ENCODE measurements at places on chromosomes 11 and 22. TPM values are rescaled to one million over a fixed set of nuclear protein-coding genes. Genes with fewer than 3 reads are reported as not detected.
A peak's percentile ranks its signal among the peaks of the same experiment; 100 is the strongest.

The RASL10A gene
- total RNA-seq, result 2.1 TPM

The C22orf42 gene
- total RNA-seq, result not detected

The PATE2 gene
- total RNA-seq, result not detected

The ABCC8 gene
- total RNA-seq, result 14.4 TPM

The CABP7 gene
- total RNA-seq, result 0.77 TPM

The OR8J1 gene
- not detected for total RNA-seq

The HBE1 gene
- 42.8 TPM for total RNA-seq

The OR2D2 gene
- 0.34 TPM for total RNA-seq

The YIF1A gene
- 154 TPM for total RNA-seq

The OR51B5 gene
- 0.61 TPM for total RNA-seq

The DERL3 gene
- 2.1 TPM for total RNA-seq

The CYP2D6 gene
- 0.80 TPM for total RNA-seq

The ADAMTS8 gene
- 0.07 TPM for total RNA-seq

The SLC39A13 gene
- 55.9 TPM for total RNA-seq

The OR2AG2 gene
- total RNA-seq, result not detected

The C11orf65 gene
- 7.1 TPM for total RNA-seq

- DNase-seq, result no peak
Measured at GRCh38 chr11:17171916-17172315, 35.9 kb downstream of the PIK3C2A start.

DNA sequence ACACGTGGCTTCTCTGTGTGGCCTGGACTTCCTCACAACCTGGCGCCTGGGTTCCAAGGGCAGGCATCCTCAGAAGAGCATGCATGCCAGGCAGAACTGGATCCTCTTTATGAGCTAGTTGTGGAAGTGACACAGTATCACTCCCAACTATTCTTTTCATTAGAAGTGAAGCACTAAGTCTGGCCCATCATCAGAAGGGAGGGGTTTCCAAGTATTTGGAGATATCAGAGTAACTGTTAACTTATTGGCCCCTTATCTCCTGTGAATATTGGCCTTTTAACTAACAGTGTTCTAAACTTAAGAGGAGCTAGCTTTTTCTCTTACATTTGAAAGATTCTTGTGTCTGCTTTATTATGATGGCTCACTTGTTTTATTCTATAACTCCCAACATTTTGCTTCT, 35.5 kb downstream of the FDX1 start:
- DNase-seq, result no peak

- no peak for DNase-seq
Measured at GRCh38 chr22:17191163-17191784, 28.0 kb downstream of the ADA2 start.

DNA sequence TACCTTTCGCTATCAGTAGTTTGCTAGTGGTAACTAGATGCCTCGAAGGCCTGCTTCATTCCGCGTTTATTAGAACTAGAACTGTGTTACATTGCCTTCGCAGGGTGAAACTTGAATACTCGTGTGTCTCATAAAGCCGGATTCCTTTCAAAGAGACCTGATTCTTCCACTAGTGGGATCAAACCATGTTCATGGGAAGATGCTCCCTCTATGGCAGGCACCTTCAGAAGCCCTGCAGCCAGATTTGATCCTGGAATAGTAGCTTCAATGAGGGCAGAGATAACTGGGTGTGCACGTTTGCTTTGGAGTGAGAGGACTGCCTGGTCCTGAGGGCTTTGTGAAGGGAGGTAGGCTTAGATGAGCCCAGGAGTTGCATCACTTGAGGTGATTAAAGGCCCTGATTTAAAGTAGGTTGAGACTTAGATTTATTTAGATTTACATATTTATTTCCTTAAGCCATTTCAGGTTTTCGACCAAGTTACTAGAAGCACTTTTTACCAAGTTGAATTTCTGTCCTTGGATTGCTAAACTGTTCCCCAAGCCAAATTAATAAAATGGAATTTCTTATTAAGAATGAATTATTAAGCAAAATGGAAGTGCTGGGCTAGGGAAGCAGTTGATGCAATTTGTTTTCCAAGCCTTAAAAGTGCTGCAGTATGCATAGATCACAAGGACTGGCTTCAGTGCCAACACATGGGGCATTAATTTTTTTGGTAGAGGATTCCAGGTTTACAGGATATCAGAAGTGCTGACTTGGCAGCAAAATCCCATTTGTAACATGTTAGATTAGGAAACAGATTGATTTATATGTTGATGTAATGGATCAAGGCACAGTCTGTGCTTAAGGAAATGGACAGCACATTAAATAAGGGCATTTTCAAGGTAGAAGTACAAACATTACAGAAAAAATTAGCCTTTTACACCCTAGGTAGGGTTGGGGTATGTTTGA, 32.9 kb downstream of the APLP2 start:
- no peak for DNase-seq

DNA sequence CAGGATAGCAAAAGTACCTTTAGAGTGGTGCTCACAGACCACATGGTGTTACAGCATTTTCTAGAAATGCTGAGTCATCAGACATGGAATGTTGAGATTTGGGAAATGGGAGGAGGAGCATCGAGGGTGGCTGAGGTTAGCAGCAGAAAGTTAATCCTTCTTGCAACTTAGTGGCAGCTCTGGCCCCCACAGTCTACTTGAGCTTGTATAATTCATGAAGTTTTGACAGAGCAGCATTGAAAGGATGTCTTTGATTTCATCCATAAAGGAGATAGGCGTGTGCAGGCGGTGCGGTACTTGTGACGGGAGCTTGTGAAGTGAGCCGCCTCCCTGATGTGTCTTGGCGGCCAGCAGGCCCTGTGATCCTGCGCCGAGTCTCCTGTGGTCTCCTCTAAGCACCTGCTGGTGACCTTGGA, 330.5 kb downstream of the TBC1D22A start:
- DNase-seq, result no peak

- no peak for DNase-seq
Measured at GRCh38 chr11:76048763-76049162, 157.5 kb downstream of the WNT11 start.

DNA sequence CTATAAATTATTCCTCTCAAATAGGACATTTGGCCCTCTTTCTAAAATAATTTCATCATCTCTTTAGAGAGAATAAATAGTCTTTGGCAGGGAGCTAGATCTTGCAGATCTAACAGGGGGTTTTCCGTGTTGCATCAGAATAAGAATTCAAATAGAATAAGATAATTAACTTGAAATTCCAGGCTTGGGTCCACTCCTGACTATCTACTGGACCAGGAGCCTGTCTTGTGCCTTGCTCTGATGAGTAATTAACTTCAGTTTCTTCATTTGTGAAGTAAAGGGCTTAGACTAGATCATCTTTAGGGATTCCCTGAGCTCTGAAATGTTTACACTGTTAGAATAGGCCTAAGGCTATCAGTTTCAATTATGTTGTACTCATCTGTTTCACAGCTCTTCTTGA, 23.5 kb upstream of the TMEM123 start:
- no peak for DNase-seq

GRCh38 chr11:79440571-79441460, at the start of gene TENM4:
TENM4 (minus strand) TSS chr11:79441030; CDS start chr11:79069944, 371,086 bp downstream.
- peak; percentile 83 for DNase-seq

DNA sequence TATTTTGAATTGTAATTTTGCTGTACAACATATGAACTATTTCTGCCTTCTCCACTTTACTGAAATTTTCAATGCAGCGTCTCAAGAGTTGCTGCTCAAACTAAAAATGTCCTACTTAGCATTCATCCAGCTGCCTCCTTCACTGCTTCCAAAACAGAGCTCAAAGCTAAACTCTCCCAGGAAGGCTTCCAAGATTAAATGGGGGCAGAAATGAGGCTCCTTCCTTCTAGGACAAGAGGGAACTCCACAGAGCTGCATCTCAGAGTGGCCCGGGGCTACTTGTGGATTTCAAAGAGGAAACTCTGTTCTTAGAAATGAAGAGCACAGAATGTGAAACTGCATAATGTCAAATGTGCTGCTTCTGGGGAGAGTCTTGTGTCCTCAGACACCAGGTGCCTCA, 295.9 kb upstream of the NCAM1 start:
- no peak for DNase-seq

GRCh38 chr11:70510571-70510970, 112.2 kb downstream of the CTTN start:
- DNase-seq, result no peak

GRCh38 chr11:93689240-93689639, 27.8 kb downstream of the CEP295 start:
- no peak for DNase-seq

GRCh38 chr11:11931461-11932055, 76.9 kb downstream of the DKK3 start:
- peak; percentile 30 for DNase-seq

DNA sequence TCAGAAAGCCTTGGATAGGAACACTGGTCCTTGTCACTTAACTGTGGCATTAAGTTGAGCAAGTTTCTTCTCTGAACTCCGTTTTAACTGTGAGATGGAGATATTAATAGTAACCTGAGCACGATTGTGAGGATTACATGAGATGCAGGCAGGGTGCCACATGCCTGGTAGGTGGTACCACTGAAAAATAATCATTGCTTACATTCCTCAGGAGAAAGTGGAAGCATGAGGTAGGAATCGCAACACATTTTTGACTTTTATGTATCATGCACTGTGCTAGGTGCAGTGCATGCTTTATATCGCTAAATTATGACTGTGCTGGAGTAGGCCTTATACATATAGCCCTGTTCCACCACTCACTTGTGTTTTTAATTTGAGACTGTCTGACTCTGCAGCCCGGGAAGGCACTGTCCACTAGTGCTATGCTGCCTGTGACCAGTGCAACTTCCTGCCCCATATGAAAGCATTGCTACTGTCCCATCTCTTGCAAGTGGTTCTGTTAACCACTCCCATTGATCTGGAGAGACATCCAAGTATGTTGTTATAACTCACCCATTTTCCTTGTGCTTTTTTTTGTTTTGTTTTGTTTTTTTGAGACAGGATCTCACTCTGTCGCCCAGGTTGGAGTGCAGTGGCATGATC, 1.0 kb downstream of the UQCR10 start:
- no peak for DNase-seq

GRCh38 chr11:26698224-26698623, 23.6 kb downstream of the SLC5A12 start:
- no peak for DNase-seq

GRCh38 chr22:49965091-49966040, 4.8 kb downstream of the PIM3 start:
- peak; percentile 43 for DNase-seq

DNA sequence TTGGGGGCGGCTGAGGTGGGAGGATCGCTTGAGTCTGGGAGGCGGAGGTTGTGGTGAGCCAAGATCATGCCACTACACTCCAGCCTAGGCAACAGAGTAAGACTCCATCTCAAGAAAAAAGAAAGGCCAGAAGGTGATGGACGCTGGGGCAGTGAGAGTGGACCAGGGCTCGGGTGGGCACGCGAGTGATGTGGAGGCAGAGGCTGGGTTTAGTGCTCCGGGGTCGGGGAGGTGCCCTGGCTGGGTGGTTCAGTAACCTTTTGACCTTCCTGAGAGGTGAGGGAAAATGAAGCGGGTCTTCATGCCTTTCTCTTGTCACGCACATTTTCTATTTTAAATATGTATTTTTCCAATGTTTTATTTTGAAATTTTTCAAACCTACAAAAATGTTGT, 45.1 kb downstream of the ST14 start:
- DNase-seq, result no peak

DNA sequence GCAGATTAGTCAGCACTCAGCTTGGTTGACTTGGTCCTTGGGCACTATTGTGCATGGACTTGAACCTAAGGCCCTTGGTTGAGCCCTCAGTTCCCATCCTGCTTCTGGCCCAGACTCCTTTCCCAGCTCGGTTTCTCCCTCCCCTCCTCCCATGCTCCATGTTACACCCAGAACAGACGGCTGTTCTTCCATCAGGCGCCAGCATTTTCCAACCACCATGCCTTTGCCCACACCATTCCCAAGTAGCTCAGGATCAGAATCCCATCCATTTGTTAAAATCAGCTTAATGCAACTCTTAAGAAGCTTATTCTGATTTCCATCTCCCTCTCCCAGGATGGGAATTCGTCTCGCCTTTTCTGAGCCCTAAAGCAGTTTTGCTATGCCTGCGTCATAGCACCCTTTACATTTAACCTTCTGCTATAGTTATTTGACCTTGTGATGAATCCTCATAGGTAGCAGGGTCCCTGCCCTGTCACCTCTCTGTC, 110.7 kb downstream of the MICAL2 start:
- DNase-seq, result no peak

DNA sequence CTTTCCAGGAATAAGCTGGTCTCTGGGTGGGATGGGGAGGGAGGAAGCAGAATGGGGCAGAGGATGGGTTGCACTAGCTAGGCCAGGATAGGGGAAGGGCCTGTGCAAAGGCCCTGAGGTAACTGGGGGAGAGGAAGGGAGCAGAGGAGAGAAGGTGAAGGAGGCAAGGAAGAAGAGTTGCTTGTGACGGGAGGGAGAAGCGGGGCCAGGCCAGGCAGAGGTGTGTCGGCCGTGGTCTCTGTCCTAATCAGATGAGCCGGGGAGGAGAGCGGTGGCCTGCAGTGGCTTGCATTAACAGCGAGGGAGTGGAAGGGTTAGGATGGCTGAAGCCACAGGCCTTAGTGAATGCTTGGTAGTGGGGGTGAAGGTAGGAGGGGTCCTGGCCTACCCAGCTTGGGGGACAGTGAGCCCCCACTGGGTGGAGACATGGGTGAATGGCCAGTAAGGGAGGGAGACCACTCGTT, 6.0 kb upstream of the DERL3 start:
- DNase-seq, result no peak

DNA sequence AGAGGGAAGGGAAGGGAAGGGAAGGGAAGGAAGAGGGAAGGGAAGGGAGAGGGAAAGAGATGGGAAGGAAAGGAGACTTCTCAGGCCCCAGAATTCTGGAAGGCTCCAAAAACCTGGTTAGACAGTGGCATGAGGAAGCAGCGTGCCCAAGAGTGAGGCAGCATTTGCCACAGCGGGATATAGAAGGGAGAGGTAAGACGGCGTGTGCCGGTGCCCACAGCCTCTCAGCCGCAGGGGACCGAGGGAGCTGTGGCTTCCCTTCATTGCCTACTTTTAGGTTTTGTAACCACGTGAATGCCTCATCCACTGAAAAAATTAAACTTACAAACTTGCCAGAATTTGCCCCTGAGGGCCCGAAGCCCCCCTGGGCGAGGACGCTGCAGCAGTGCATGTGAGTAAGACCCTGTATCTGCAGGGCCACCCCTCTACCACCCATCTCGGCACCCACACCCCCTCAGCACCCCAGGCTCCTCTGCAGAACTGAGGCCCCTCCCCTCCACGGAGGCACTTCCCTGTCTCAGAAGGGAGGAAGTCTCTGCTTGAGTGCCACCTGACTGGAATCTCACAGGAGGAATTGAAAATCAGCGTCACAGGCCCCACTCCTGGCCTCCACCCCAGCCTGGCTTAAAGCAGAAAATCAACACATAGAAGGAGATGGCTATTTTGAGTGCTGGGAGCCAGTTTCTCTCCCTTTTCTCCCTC, 58.1 kb downstream of the LINC01488 start:
- peak; percentile 43 for DNase-seq

- no peak for DNase-seq
Measured at GRCh38 chr11:1176224-1177019, 18.7 kb downstream of the MUC5AC start.

Data from adrenal gland (tissue), 19 donors.